ENCODE measurements at places on chromosomes 7 and 10.

GRCh38 chr7:51369746-51370145 is 53.1 kb upstream of the COBL start:
- DNase-seq = no peak

GRCh38 chr7:40983111-40983510 is 719.8 kb downstream of the INHBA start:
- DNase-seq = no peak

DNA sequence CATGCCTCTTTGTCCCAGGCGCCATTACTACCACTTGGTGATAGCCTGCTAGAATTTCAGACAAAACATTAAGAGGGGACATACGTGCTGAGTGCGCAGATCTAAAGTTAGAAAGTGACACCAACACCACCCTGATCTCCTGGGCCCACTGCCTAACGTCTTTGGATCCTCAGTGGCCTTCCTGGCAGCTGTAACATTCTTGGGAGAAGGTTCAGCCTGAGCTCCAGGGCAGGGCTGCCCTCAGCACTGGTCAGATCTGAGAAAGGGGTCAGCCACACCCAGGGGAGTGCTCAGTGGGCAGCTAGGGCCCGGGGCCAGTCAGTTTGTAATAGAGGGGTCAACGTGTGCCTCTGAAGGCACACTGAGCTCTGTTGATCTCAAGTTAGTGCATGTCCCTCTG is 48.4 kb downstream of the ZCCHC24 start:
- no peak for DNase-seq

GRCh38 chr7:115851291-115851690 is 179.3 kb downstream of the TFEC start:
- DNase-seq = no peak

Data from putamen (tissue), 1 donor.